ENCODE measurements at places on chromosomes 6 and 20.

DNA sequence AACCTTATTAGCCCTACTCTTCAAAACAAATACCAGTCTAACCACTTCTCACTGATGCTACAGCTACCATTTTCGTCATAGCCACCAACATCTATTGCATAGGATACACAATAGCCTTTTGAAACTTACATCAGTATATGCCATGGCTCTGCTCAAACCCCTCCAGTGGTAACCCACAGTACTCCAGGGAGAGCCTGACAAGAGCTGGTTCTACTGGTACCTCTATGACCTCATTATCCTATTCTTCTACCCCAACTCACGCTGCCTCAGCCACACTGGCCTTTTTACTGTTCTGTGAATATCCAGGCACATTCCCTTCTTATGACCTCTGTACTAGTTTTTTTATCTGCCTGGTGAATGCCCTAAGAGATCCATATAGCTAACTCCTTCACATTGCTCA, 157.6 kb downstream of the ARHGAP18 start:
- no peak for DNase-seq

DNA sequence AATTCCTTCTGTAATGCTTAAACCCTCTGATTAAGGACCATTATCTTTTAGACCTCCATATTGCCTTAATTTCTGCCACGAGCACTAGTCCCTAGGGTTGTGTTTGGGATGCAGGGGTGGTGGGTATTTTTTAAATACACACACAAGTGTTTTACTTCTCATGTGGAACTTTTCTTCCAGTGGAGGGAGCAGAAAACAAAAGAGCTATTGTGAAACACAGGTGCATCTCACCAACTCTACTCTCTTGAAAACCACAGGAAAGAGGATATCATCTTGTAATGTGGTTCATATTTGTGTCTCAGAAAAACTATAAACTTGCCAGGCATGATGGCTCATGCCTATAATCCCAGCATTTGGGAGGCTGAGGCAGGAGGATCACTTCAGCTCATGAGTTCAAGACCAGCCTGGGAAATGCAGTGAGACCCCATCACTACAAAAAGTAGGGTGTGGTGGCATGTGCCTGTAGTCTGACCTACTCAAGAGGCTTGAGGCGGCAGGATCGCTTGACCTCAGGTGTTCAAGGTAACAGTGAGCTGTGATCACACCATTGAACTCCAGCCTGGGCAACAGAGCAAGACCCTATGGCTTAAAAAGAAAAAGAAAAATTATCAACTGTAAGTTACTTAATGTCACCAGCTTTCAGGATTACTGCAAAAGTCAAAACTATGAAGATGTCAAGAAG, 37.3 kb downstream of the MRS2 start:
- no peak for DNase-seq

DNA sequence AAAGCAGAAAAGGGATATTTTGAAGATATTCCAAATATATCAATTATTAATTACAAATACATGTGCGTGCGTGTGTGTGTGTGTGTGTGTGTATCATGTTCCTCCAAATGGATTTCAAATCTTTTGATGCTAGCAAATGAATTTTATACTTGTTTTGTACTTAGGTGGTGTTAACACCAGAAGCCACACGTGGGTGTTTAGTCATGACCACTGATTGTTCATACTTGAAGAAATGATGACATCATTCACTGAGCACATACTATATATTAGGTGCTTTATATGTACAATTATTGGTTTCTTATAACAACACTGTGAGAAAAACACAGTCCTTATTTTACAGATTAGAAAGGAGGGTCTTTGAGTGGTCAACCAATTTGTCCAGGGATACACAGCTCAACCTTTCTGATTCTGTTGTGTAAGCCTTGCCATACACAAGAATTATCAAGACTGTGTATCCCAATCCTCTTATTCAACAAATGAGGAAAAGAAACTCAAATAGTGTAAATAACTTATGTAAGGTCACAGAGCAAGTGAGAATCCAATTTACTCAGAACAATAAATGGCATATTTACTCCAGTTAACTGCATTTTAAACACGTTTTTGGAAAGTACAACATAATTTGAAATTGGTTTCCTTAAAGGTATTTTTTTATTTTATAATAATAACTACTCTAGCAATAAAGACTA, 88.5 kb downstream of the BCAS1 start:
- no peak for DNase-seq

- no peak for DNase-seq
Observed at GRCh38 chr6:170038251-170038650, 252.6 kb downstream of the DLL1 start.

DNA sequence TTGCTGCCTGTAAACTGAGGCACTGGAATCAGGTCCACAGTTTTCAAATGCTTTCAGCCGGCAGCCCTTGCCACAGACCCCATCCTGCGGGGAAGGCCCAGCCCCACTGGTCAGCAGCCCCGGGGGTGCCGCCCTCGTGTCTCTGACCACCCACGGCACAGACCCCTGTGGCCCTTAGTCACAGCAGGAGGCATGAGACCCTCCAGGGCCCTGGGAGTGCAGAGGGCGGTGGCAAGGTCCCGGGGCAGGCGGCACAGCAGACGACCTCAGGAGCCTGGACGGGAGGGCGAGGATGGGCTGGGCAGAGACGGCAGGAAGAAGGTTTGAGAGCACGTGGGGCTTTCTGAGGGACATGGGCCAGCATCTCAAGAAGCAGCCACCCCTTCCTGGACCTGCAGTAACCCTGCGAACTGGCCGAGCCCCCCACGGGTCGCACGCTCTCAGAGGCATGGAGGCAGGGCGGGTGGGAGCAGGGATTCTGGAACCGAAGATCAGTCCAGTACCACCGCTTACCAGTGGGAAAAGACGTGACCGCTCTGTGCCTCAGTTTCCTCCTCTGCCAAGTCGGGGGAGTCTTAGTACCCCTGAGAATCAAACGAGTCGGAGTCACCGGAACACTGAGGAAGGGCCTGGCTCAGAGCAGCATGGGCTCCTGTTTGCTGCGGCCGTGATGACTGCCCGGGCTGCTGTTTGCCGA, 140.7 kb downstream of the TAF4 start:
- no peak for DNase-seq

- no peak for DNase-seq
Observed at GRCh38 chr6:788058-788457, 95.1 kb upstream of the EXOC2 start.

GRCh38 chr20:23959054-23959453, 29.5 kb downstream of the GGTLC1 start:
- DNase-seq: no peak

- peak; percentile 30 for DNase-seq
Observed at GRCh38 chr6:99521633-99522151, 6.5 kb upstream of the USP45 start.

GRCh38 chr6:14784596-14785492, 461.0 kb upstream of the JARID2 start:
- DNase-seq: no peak

DNA sequence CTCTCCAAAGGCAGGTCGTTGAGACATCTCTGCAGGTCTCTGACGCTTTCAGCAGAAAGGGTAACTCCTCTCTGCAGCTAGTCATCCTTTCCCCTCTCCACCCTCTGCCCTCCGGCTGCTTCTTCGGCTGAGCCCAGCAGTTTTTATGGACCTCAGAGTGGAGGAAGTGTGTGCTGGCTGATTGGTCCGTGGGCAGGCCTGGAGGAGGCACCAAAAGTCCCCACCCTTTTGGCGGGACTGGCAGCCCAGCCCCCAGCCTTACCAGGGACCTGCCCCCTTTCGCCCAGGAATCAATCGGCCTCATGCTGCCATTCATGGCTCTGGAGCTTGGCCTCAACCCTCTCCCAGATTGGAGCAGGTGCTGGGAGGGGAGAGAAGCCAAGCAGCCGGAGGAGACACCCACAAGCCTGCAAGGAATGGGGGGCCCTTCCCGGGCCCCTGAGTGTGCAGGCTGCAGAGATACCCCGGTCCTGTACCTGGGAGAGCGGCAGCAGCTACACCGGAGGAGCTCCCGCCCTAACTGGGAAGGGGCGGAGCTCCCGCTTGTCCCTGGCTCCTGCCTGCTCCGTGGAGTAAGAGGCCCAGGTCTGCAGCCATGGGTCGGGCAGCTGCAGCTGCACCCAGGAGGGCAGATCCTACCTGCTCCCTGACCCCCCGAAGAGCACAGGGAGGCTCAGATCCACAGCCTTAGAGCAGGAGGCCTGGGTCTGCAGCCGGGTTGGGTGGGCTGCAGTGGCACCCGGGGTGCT, 170.3 kb upstream of the SOX4 start:
- no peak for DNase-seq

- DNase-seq: no peak
Observed at GRCh38 chr20:15058841-15059240, 721.4 kb upstream of the FLRT3 start.

- no peak for DNase-seq
Observed at GRCh38 chr20:18436847-18437246, 30.0 kb downstream of the DZANK1 start.

GRCh38 chr20:44026647-44027342, 112.1 kb downstream of the TOX2 start:
- no peak for DNase-seq

DNA sequence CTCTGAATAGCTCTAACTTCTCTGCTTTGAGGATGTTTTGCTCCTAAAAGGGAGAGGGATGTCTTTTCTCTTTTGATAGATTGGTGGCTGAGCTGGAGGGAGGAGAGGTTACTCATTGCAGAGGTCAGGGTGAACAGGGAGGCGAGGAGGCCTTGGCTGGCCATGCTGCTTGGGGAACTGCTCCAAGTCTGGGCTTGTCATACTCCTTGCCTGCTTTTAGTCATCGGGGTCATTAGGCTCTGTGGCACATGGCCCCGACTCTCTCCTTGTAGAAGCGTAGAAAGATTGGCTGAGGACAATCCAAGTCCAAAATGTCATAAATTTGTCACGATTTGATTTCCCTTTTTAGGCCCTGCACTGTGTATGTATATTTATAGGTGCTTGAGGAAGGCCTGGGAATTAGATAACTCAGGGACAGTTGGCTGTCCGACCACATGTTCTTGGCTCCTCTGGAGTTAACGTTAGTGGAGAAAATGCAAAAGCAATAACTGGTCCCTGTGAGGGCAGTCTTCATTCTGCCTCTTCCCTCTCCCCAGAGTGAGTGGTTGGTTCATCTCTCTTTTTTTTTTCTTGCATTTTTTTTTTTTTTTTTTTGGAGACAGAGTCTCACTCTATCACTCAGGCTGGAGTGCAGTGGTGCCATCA, 160.1 kb downstream of the SCP2D1 start:
- DNase-seq: peak; percentile 57

GRCh38 chr6:111842271-111842822, 30.9 kb downstream of the FYN start:
- DNase-seq: no peak

DNA sequence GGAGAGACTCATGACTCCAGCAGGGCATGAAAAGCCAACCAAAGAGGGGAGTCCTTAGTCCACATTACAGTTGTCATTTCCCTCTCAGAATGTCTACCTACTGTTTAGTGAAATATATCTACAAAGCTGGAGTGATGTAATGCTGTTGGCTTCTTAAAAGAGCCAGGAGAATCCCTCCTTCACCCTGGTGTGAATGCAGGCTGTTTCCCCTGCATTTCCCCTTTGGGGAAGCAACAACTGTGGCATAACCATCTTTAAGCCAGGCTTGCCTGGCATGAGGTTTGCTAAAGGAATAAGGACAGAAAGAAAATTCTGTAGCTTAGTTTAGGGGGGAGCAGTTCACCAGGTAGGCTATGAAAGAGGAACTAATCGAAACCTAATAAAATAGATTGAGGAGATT, 129.5 kb downstream of the CRYBG1 start:
- DNase-seq: no peak

DNA sequence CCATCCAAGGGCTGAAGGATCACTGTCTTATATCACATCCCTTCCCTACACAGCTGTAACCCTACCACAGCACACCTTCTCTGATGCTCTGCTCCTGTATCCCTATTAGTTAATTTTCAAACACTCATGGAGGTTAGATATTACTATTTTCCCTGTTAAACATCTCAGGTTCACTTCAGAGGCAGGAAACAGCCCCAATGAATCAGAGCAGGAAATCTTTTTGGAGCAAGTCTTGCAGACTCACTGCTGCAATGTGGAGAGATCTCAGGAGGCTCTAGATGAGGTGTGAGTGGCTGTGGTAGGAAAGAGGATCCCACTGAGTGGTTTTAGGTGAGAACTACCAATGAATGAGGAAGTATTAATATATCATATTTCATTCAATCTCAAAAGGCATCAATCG, 19.7 kb upstream of the HTR1B start:
- no peak for DNase-seq

GRCh38 chr6:43274916-43275597, 23.0 kb upstream of the SLC22A7 start:
- DNase-seq: no peak

DNA sequence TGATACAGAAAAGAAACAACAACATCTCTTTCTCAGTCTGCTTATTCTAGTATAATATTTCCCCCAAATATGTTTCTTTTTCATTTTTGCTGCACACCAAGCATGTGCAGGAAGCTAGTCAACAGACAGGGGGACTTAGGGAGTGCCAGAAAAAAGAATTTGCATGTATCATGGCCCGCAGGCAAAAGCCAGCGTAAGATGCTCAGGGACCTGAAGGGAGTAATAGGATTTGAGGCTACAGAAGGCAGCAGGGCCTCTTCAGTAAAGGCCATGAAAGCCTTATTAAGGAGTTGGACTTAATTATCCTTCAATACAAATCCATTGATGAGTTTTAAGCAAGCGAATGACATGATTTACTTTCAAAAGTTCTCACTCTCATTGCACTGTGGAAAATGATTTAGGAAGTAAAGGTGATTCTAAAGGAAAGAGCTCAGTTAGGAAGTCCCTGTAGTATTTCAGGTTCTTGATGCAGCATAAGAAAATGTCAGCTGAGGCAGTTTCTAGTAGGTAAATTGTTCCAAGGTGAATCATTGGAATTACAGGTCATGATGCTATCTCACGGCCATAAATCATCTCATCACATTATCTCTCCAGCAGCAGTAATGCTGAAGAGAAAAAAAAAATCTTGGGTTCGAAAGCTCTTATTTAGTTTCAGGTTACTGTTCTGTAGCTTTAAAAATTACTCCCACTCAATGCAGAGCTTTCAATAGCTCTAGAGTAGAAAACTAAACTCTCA, 94.8 kb downstream of the PTCHD4 start:
- DNase-seq: no peak

DNA sequence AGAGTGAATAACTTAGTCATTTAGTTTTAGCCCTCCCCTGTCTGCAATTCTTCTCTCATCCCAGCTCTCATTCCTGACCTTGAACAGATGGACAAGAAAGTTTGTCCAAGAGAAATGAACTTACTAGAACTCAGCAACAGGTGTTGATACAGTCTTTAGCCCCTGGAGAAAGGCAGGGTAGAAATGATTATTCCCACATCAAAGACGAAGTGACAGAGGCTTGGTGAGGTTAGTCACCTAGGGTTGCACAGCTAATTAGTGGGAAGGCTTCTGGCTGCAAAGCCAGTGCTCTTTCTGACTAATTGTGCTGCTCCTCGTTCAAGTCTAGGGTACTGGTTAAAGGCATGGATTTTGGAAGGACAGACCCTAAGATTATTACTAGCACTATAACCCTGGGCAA, 4.5 kb downstream of the ZDHHC14 start:
- DNase-seq: no peak

- peak; percentile 44 for DNase-seq
Observed at GRCh38 chr6:39791311-39791710, 865 bp upstream of the DAAM2 start.

GRCh38 chr6:160520043-160520904, 143.8 kb downstream of the LPA start:
- DNase-seq: peak; percentile 29
